ENCODE measurements at places on chromosomes 2 and 18. TPM values are rescaled to one million over a fixed set of nuclear protein-coding genes. Genes with fewer than 3 reads are reported as not detected.

GKN2 gene
- 3.5 TPM for total RNA-seq

RAMP1 gene
- not detected for total RNA-seq

RAX gene
- not detected for total RNA-seq

REG3A gene
- not detected for total RNA-seq

MYO7B gene
- total RNA-seq, result 0.23 TPM

WDFY1 gene
- total RNA-seq, result 35.4 TPM

RESP18 gene
- not detected for total RNA-seq

COBLL1 gene
- total RNA-seq, result 4.0 TPM

DCC gene
- not detected for total RNA-seq

GKN1 gene
- total RNA-seq, result 0.48 TPM

DNER gene
- total RNA-seq, result 7.0 TPM

DOK1 gene
- 6.3 TPM for total RNA-seq

SOCS6 gene
- total RNA-seq, result 31.1 TPM

RBKS gene
- 8.0 TPM for total RNA-seq

HOXD3 gene
- 0.14 TPM for total RNA-seq

CFAP53 gene
- 0.13 TPM for total RNA-seq

TLX2 gene
- 0.30 TPM for total RNA-seq

FAP gene
- not detected for total RNA-seq

NT5DC4 gene
- not detected for total RNA-seq

CCDC68 gene
- 3.4 TPM for total RNA-seq

CTAGE1 gene
- total RNA-seq, result not detected

MBD2 gene
- total RNA-seq, result 57.1 TPM

GAL3ST2 gene
- 0.36 TPM for total RNA-seq

ERBB4 gene
- total RNA-seq, result not detected

ERMN gene
- not detected for total RNA-seq

ANKMY1 gene
- 9.6 TPM for total RNA-seq

TYMS gene
- total RNA-seq, result 170 TPM

GREB1L gene
- total RNA-seq, result 0.95 TPM

ALPP gene
- 0.56 TPM for total RNA-seq

PCARE gene
- total RNA-seq, result not detected

POTEC gene
- total RNA-seq, result not detected

PLCD4 gene
- 0.71 TPM for total RNA-seq

UCN gene
- 1.9 TPM for total RNA-seq

NYAP2 gene
- total RNA-seq, result not detected

SERPINB12 gene
- total RNA-seq, result not detected

ITGA4 gene
- 1.9 TPM for total RNA-seq

C2orf66 gene
- total RNA-seq, result 0.19 TPM

SLC8A1 gene
- 0.51 TPM for total RNA-seq

CACNB4 gene
- 0.32 TPM for total RNA-seq

ABCB11 gene
- total RNA-seq, result not detected

SULT1C4 gene
- not detected for total RNA-seq

TFCP2L1 gene
- total RNA-seq, result 0.95 TPM

PLB1 gene
- total RNA-seq, result 2.6 TPM

MPP4 gene
- not detected for total RNA-seq

SNRNP27 gene
- 57.6 TPM for total RNA-seq

ICOS gene
- total RNA-seq, result not detected

SPP2 gene
- not detected for total RNA-seq

TRIM54 gene
- 0.68 TPM for total RNA-seq

TRABD2A gene
- total RNA-seq, result 10.1 TPM

PROKR1 gene
- not detected for total RNA-seq

KATNAL2 gene
- 1.3 TPM for total RNA-seq

CSRNP3 gene
- total RNA-seq, result not detected

C1GALT1C1L gene
- 2.5 TPM for total RNA-seq

DNAJB2 gene
- 49.2 TPM for total RNA-seq

RGPD8 gene
- total RNA-seq, result 4.4 TPM

FAM161A gene
- 7.2 TPM for total RNA-seq

KLHL30 gene
- total RNA-seq, result 0.13 TPM

OSR1 gene
- 5.1 TPM for total RNA-seq

Measured in A549 treated with RU486 at 1 μM for 4 hours (cell line).